ENCODE measurements at places on chromosomes 6 and 20.
A peak's percentile ranks its signal among the peaks of the same experiment; 100 is the strongest.

- peak; percentile 14 for DNase-seq
Measured at GRCh38 chr6:72824833-72825232, 203.0 kb downstream of the KCNQ5 start.

GRCh38 chr6:30836431-30836866 is 47.9 kb upstream of the DDR1 start:
- DNase-seq: no peak

DNA sequence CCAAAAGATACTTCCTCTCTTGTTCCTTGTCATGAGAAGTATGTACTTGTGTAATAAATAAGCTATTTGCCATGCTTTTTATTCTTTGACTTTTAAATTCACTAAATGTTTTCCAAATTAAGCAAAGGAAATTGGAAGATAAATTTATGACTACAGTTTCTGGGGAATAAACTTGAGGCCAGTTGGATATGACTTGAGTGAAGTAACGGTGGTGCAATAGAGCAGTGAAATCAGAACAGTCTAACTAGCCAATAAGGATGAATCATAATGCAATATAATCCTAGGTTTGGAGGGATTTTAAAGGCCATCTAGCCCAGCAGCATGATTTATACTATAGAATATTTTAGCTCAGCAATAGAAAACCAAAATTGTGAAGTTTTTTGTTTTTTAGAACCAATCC is 183.8 kb upstream of the TCF21 start:
- no peak for DNase-seq

GRCh38 chr20:15498926-15499325 is 1074.3 kb downstream of the KIF16B start:
- DNase-seq: no peak

- DNase-seq: no peak
Measured at GRCh38 chr6:109087661-109088264, 6.9 kb downstream of the SESN1 start.

DNA sequence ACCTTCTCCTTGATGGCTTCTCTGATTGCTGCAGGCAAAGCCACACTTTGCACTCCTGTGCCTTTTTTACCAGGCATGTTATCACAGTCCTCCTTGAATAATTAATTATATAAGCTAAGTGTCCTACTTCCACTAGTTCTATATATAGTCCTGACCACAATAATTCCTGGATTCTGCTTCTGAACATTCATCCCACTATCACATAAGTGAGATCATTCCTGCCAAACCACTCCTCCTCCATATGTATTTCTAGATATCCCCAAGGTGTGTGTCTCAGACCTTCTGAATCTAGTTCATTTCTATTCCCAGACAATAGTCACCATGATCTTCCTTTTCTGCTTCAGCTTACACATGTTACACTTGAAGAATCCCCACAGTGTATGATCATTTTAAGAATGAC is 1237.5 kb upstream of the MAP3K7 start:
- DNase-seq: no peak

- no peak for DNase-seq
Measured at GRCh38 chr6:76834399-76834798, 628.9 kb downstream of the HTR1B start.

DNA sequence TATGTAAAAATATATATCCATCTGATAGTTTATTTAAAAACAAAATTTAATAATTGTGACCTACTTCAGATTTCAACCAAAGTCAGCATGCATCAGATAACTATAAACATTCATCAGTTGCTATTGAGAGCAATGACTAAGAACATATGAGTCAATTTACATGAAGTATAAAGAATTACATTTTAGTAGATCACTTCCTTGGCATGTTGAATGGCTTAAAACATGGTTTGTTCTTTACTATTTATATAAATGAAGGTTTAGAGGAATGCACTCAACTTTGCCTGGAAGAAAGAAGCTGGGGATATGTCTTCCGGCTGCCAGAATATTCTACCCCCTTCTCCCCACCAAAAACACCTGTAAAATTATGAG is 6.4 kb upstream of the FAM217A start:
- no peak for DNase-seq

DNA sequence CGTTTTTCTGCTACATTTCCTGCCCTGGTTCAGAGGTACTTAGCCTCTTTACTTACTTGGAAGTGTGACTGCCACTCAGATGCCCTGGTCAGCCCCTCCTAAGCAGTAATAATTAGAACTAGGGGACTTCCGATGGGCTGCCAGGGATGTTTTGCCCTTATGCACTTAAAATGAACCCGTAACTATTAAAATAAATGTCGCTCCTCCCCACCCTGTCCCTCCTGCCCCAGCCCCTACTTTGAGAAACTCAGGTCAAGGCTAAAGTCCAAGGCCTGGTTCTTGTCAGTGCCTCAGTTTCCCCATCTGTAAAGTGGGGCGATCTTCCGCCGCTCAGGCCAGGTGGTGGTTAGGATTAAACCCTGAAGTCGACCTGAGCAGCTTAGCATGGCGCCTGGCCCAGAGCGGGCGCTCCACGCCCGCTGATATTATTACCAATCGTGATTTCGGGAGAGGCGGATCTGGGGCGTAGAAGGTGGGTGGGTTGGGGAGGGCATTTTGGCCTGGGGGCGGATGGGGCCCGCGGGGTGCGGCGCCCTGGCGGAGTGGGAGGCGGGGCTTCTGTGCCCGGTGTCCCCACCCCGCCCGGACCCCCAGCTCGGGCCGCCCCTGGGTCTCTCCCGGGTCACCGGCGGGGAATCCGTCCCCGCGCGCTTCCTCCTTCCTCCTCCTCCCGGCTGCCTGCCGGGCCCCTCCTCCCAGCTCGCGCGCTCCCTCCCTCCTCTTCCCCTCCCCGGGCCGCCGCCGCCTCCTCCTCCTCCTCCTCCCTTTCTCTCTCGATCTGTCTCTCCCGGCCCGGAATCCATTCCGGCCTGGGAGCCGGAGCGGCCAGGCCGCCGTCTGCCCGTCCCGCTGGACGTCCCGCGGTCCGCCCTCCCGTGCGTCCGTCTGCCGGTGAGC is at the start of gene SRC:
Gene SRC, plus strand, starts transcription at position 802 of the 897 bp plus-strand sequence. CDS start 38,014 bp downstream, outside the sequence.
- peak; percentile 59 for DNase-seq

- DNase-seq: no peak
Measured at GRCh38 chr20:62193079-62194025, 10.5 kb downstream of the MTG2 start.

DNA sequence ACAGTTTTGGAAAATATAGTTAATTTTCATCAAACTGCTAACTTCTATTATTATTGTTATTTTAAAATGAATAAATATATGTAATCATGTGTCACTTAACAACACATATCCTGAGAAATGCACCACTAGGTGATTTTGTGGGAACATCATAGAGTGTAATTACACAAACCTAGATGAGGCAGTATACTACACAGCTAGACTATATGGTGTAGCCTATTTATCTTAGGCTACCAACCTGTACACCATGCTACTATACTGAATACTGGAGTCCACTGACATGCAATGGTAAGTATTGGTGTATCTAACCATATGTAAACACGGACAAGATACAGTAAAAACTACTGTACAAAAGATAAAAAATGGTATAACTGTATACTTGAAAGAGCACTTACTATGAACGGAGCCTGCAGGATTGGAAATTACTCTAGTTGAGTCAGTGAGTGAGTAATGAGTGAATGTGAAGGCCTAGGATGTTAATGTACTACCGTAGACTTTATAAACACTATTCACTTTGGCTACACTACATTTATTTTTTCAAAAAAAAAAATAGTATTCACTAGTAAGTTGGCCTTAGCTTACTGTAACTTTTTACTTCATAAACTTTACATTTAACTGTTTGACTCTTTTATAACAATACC is 72.4 kb downstream of the ASCC3 start:
- DNase-seq: no peak

DNA sequence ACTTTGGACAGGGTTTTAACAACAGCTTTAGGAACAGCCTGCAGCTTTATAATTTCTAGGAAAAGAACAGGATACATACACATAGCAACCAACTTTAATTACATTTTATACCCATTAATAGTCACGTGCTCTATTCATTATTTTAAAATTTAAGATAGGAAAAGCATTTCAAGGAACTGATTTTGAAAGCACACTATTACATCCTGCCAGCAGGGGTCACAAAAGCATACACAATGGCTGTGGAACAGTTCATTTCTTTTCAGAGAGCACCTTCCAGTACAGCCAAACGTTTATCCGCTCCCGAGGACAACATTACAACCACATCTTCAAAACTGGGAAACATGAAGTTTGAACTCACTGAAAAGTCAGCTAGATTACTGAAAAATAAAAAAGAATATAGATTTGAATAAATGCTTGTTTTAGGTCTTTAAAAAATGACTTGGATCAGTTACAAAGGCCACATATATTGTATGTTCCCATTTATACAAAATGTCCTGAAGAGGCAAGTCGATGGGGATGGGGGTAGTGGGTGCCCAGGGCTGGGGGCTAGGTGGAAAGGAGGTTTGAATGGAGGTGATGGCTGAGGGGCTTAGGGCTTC is 104.6 kb upstream of the EXOC2 start:
- peak; percentile 59 for DNase-seq

- DNase-seq: no peak
Measured at GRCh38 chr6:78908621-78909020, 41.3 kb downstream of the IRAK1BP1 start.

GRCh38 chr6:1917626-1918371 is 308.1 kb downstream of the FOXC1 start:
- peak; percentile 76 for DNase-seq

GRCh38 chr6:97195117-97195516 is 87.9 kb downstream of the MMS22L start:
- DNase-seq: no peak

DNA sequence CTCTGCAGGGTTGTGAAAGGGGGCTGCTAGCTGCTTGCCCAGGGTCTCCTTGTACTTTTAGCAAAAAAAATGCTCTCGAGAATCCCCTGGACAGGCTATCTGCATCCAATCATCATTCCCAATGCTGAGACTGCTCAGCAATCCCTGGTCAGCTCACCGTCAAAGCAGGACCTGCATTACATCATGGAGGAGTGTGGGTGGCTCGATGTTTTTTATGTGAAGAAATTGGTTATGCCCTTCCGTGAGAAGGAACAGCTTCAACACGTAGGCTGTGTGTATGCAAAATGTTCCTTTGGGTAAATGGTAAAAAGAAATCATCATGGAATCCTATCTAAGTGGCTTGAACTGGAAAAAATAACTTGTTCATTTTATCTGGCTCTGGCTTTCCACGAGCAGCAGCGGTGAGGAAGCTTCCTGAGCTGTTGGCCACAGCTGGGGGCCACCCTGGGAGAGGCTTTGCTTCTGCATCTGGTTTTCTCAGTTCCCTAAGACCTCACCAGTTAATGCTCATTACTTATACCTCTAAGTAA is 111.4 kb downstream of the FYN start:
- peak; percentile 63 for DNase-seq

GRCh38 chr20:5491455-5491854 is 174.7 kb upstream of the PROKR2 start:
- no peak for DNase-seq

- DNase-seq: no peak
Measured at GRCh38 chr20:34997131-34997561, 41.5 kb downstream of the MYH7B start.

GRCh38 chr6:150279533-150279932 is 89.3 kb upstream of the IYD start:
- no peak for DNase-seq

GRCh38 chr20:23302386-23302785 is 48.2 kb upstream of the NXT1 start:
- DNase-seq: no peak

DNA sequence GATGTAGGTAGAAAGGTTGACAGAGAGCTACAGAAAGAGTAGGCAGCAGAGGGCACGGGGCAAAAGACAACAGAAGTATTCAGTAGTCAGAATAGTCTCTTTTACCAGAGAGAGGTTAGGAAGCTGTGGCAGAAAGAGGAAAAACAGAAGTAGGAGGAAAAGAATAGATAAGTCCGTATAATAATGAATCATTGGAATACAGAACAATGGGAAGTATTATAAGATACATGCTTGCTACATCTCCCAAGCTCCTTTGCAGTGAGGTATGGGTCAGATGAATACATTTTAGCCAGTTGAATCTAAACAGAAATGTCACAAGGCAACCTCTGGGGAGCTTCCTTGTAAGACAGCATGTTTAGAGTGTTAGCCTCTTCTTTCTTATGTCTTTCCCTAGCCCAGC is 570.5 kb upstream of the CITED2 start:
- no peak for DNase-seq

DNA sequence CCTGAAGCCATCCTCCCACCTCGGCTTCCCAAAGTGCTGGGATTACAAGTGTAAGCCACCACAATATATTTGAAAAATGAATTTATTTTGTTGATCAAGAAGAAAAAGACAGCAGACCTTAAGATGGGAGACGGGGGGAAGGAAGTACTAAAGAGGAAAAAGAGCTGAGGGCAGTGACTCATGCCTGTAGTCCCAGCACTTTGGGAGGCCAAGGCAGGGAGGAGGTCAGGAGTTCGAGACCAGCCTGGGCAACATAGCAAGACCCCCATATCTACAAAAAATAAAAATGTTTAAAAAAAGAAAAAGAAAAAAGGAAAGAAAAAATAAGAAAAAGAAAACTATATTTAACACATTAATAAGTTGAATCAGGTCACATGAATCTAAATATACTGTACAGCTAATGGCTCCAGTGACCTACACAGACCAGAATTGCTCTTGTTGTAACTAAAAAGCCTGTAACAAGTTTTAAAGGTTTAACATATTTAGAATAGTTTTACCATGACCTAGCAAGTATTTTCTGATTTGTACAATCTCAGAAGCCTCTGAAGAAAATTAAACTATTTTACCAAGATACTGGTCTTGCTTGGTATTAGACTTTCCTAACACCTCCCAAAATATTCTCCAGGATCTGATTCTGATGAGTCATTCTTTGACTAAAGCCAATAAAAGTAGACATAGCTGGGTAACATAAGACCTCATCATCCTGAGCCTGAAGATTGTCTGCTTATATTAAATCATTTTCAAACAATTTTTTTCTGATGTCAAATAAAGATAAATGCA is 4.3 kb upstream of the AKIRIN2 start:
- DNase-seq: no peak

GRCh38 chr20:35823147-35823546 is 51.3 kb downstream of the PHF20 start:
- DNase-seq: no peak

GRCh38 chr6:101110814-101111213 is 229.7 kb upstream of the ASCC3 start:
- DNase-seq: no peak

- no peak for DNase-seq
Measured at GRCh38 chr20:63529861-63530787, 7.1 kb downstream of the PTK6 start.

DNA sequence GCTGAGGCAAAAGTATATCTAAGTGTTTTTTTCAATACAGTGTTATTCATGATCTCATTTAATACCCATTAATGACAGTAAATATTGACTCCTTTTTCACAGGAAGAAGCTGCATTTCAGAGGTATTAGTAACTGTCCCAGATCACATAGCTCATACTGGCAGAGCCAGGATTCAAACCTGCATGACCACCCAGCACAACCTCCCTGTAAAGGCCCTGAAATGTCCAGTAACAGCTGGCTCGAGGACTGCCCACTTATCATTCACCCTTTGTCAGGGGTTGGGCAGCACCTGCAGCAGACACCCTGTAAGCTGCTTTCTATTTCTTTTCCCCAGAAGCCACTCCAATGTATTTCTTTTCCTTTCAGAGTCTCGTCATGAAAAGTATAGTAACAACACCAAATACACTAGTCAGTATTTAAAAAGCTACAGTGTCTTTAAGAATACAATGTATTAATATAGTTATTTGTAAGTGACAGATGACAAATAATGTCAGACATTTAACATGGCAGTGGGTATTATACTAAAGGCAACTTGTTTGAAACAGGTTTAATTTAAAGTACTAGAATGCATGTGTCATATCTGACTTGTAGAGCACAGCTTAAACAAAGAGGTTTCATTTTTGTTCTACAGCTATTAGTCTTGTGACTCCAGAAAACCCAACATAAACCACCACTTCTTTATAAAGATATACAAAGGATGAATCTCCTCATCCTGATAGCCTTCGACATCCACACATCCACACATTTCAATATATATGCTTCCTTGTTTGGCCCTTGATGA is 841.6 kb upstream of the GJE1 start:
- DNase-seq: no peak

All from inflammatory macrophage (primary cell).